ENCODE measurements at places on chromosomes 7 and 10.

- no peak for DNase-seq
Observed at GRCh38 chr10:131073469-131074035, 238.0 kb downstream of the TCERG1L start.

- DNase-seq, result no peak
Observed at GRCh38 chr7:73437621-73438416, 4.2 kb downstream of the FZD9 start.

- no peak for DNase-seq
Observed at GRCh38 chr7:127380479-127380878, 12.0 kb downstream of the ZNF800 start.

DNA sequence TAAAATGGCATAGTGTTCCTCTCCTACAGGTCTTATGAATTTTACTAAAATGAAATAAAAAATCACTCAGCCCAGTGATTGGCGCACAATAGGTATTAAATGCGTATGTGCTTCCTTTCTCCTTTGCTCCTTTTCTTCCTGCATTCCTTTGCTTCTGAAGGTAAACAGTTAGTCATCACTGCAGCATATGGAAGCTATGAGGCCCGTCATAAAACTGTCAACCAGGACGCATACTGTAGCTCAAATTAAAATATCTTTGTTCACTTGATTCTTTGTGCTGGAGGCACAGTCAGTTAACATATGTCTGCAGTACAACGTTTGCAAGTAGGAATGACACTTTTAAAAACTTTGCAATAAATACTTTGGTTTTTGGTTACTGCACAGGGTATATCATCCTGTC lies 374.7 kb downstream of the TCERG1L start:
- DNase-seq, result no peak

DNA sequence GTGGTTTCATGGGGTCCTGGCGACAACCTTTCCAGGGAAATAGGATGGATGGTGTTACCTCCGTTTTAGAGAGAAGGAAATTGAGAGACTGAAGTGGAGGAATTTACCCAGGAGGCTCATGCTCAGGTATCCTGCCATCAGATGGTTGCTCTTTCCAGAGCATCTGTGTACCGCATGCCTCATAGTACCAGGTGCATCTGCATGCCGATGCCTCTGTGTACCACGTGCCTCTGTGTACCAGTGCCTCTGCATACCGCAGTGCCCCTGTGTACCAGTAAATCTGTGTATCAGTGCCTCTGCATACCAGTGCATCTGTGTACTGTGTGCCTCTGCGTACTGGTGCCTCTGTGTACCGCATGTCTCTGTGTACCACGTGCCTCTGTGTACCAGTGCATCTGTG lies 3.2 kb downstream of the VWA2 start:
- no peak for DNase-seq

DNA sequence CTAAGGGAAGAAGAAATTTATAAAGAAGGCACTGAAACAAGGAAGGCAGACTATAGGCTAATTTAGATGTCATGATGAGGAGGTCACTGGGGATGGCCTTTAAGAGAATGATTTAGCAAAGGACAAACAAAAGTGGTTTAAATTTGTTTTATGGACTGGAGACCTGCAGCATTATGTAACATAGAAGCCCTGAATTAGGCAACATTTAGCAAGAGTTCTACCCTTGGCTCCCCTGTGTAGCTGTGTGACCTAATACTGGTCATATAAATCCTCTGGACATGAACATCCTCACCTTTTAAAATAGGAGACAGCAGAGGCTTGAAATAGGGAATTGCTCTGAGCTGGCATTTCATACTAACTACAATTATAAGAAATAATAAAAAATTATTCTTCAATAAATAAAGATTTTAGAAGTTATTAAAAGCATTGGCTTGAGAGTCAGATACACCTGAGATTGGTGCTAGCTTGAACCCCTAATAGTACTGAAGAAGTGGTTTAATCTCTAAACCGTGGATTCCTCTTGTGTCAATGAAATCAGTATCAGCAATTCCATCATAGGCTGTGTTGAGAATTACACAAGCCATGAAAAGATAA lies 48.9 kb downstream of the RNLS start:
- no peak for DNase-seq

- no peak for DNase-seq
Observed at GRCh38 chr7:82760831-82761230, 317.3 kb upstream of the CACNA2D1 start.

DNA sequence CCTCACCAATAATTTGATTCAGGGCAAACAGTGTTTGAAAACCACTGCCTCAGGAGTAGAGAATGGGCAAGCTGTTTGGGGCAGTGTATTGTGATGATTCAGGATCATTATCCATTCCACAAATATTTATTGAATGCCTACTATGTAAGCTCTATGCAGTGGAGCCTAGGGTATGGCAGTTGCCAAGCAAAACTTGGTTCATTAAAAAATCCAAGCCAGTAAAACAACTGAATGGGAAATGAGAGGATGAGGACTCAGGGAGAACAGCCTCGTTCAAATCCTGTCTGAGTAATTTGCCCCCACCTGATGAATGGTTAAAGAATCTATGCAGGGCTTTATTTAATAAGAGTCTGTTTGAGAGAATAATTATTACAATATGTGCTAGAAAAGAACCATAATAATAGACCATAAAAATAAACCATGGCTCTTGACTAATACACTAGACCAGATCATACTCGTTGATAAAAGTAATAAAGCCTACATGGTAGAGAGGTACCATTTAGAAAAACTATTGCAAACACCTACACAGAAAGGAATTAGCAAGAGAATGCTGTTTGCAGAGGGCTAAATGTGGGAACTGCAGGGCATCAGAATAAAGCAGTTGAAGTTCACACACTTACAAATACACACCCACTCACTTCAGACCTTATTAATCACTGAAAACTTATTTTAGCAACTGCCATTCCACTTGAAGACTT lies 71.7 kb downstream of the CREB5 start:
- DNase-seq, result no peak

GRCh38 chr7:125927556-125927955 lies 997.9 kb upstream of the POT1 start:
- DNase-seq, result no peak
